ENCODE measurements at places on chromosomes 12 and 14. TPM values are rescaled to one million over a fixed set of nuclear protein-coding genes. Genes with fewer than 3 reads are reported as not detected.

LBHD2 gene
- total RNA-seq, result not detected

BICD1 gene
- total RNA-seq, result 47.6 TPM

CLEC1B gene
- not detected for total RNA-seq

INHBE gene
- 1.3 TPM for total RNA-seq

PCBP2 gene
- total RNA-seq, result 984 TPM

RAD9B gene
- 0.64 TPM for total RNA-seq

FAM222A gene
- total RNA-seq, result 1.5 TPM

TEAD4 gene
- total RNA-seq, result 28.9 TPM

NUAK1 gene
- 21.1 TPM for total RNA-seq

TAS2R42 gene
- not detected for total RNA-seq

IL26 gene
- 0.34 TPM for total RNA-seq

ITPR2 gene
- 22.1 TPM for total RNA-seq

DHRS2 gene
- total RNA-seq, result not detected

SERPINA9 gene
- total RNA-seq, result not detected

LRRK2 gene
- not detected for total RNA-seq

ABHD4 gene
- 74.1 TPM for total RNA-seq

PWP1 gene
- 45.7 TPM for total RNA-seq

SH2B3 gene
- total RNA-seq, result 36.4 TPM

TROAP gene
- 8.0 TPM for total RNA-seq

MLEC gene
- total RNA-seq, result 129 TPM

SRRM4 gene
- total RNA-seq, result not detected

NPFF gene
- total RNA-seq, result not detected

AHNAK2 gene
- 183 TPM for total RNA-seq

CSAD gene
- total RNA-seq, result 47.0 TPM

LRRC23 gene
- total RNA-seq, result 9.0 TPM

FAM177A1 gene
- 68.3 TPM for total RNA-seq

DCTN2 gene
- total RNA-seq, result 149 TPM

LTB4R gene
- 10.0 TPM for total RNA-seq

LRIG3 gene
- 241 TPM for total RNA-seq

PYGL gene
- 37.3 TPM for total RNA-seq

OR10G3 gene
- total RNA-seq, result not detected

SETD1B gene
- total RNA-seq, result 21.0 TPM

C12orf50 gene
- not detected for total RNA-seq

PTHLH gene
- total RNA-seq, result 0.44 TPM

ABCB9 gene
- total RNA-seq, result 13.4 TPM

NTF3 gene
- total RNA-seq, result 1.1 TPM

CLEC1A gene
- not detected for total RNA-seq

PTCSC3 gene
- total RNA-seq, result not detected

EPYC gene
- total RNA-seq, result not detected

SLC4A8 gene
- 4.2 TPM for total RNA-seq

CIROP gene
- total RNA-seq, result not detected

IAPP gene
- not detected for total RNA-seq

DPPA3 gene
- not detected for total RNA-seq

CYP27B1 gene
- 1.7 TPM for total RNA-seq

OR6C70 gene
- total RNA-seq, result not detected

All from osteocyte (in vitro differentiated cells).